Esophagus muscularis mucosa (tissue), 4 donors: ENCODE measurements at places on chromosomes 3 and 15. TPM values are rescaled to one million over a fixed set of nuclear protein-coding genes. Genes with fewer than 3 reads are reported as not detected.

GRCh38 chr3:195403244-195403643, 39.6 kb downstream of the ACAP2 start:
- DNase-seq = no peak

GRCh38 chr3:89613241-89613640, 505.8 kb downstream of the EPHA3 start:
- no peak for DNase-seq

DNA sequence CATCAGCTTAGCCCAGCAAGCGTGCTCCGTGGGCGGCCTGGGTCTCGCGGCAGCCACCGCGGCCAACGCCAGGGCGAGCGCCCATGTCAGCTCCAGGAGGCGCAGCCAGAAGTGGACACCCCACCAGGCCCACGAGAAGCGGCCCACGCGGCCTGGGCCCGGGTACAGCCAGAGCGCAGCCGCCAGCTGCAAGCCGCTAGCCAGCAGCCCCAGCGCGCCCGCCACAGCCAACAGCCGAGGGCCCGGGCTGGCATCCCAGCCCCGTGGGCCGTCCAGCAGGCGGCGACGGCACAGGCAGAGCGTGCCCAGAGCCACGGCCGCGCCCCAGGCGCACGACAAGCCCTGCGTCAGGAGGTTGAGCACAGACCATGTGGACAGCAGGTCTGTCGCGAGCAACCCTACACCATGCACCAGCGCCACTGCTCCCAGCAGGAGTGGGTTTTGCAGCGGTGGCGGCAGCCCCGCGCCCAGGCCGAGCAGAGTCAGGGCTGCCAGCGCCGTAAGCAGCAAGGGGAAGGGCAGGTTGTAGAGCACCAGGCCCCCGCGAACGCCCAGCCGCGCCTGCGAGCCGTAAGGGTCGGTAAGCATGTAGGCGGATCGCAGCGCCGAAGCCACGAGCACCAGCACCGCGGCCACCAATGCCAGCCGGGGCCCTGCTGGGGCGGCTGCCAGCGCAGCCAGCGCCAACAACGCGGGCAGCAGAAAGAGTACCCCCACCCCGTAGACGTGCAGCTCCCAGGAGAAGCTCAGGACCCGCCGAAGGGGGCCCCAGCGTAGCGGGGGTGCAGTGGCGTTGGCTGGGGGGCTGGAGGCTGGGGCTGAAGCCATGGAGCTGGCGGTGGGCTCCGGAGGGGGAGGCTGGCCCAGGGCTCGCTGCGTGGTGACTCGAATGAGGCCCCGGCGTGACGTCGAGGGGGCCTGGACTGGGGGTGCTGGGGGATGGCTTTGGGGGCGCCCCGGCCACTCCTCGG, 4.9 kb downstream of the PRRT3 start:
- DNase-seq = no peak

GRCh38 chr15:69451951-69452691, 497 bp upstream of the RPLP1 start:
- no peak for DNase-seq

DNA sequence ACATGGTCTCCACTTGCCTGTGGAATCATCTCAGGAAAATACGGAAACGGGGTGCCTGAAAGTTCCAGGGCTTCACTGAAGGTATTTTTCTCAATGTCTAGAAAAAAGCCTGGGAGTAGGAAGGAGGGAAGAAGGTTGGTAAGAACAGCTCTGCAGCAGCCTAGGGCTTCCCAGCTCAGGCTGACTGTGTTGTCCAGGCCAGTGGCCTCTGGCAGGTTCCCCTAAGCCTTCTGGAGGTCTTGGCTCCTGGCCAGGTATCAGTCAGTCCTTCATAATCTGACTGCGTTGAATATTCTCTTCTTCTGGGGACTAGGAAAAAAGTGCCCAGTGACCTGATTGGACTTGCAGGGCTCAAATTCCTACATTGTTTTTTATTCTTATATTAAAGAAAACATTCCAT, 38.6 kb downstream of the SSR3 start:
- DNase-seq = no peak

DNA sequence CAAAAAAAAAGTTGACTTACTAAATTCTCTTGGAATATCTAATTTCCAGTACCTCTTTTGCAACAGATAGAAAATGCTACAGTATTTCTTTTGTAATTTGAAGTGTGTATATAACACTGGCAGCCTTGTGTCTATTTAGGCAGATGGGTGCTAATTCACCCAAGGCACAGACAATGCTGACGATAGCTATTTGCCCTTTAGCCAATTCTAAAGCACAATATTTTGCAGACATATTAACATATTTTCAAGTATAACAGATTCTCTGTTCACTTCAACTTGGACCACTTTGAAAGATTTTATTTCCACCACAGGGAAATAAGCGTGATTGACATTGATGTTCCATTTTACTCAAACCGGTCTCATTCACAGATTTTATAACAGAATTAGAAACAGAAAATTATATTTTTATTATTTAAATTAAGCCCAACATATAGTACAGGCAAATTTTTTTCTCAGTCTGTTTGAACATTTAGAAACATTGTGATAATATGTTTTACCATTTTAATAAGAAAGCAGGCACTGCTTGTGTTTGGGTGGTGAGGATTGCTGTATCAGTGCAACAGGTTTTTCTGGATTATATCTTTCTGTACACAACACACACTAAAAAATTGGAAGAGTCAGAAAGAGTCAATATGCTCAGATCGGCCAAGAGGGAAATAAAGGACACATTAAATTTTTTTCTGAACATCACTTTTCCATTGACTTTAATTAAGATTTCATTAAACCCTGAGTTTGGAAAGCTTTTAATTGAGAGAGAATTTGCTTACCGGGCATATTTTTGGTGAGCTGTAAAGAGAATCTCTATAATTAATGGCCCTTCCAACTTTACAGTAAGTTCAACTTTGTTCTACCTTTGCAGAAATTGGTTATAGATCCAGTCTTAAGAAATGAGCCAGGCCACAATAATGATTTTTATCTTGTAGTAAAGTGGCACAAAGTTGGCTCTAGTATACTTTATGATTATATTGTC, 327.3 kb upstream of the NR2F2 start:
- no peak for DNase-seq

DNA sequence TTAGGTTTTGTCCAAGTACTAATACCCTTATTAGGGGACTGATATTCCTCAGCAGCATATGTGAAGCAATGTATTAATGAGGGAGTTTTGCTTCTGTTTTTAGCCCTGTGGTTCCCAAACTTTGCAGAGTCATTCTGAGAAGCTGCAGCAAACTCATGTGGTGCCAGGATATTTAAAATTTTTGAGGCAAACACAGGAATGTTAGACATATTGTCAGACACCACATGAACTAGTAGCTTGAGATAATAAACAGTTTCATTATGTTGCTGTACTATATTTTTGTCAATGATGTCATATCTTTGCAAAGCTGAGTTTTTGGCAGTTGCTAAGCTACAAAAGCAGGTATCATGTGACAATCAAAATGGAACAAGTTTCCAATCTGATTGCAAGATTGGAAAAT, 36.6 kb downstream of the ATP6V1A start:
- no peak for DNase-seq

DNA sequence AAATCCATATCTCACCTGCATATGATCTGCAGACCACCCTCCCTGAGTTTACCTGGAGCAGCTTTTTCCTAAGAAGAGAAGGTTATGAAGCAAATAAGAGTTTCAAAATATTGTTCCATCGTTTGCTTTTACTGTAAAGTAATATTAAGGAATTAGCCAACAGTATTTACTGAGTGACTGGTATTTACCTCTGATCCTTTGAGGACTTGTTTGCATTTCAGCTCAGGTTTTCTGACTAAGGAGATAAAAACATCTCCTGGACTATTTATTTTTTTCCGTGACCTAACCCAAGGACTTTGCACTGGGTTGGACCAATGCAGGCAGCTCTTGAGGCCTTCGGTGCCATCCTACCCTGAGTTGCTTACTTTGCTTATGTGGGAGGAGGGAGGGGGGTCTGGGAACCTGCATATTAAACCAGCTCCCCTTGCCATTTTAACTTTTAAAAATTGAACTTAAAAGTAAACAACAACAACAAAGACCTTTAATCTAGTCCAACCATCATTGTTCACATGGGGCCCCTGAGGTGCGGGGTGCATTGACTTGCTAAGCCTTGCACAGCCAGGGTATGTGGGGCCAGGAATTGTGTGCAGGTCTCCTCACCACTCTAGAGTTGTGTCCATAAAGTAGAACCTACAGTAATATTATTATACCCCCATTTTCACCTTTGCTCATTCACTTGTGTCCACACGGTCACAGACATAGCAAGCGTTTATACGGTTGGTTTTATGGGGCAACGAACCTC, 39.3 kb downstream of the TRAK1 start:
- DNase-seq = no peak

DNA sequence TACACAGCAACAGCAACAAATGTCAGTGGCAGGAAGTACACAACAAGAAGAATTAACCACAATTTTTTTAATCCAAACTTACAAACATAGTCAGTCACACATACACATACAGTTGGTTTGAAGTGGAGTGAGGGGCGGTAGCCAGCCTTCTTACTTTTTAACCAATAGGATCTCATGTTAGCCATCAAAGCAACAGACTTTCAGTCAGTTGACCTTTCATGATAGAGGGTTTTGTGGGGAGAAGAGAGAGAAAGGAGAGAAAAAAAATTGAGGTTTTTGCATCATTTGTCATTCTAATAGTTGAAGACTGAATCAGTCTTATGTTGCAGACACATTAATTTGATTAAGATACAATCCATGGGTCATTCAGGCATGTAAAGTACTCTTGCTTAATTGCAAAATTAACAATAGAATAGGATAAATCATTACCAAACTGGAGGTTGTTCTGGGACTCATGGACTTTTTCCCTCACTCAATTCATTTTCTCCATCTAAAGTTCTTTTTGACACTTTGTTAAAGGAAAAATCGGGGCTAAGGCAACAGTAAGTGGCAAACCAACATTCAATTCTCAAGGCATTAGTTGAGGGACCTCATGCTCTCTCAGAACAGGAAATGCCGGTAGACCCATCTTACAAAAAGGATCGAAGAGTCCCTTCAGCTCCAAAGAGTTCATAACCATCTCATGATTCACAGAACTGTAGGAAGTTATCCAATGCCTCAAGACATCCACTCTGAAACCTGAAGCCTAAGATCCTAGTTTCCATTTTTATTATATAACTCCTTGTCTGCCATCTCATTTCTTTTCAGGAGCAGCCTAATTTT, 159.5 kb upstream of the LPP start:
- DNase-seq = no peak

CDCP1 gene
- total RNA-seq = 1.2 TPM

ATP2B2 gene
- total RNA-seq = 0.33 TPM

TIMP4 gene
- total RNA-seq = 48.0 TPM

ROPN1 gene
- total RNA-seq = not detected

DLL4 gene
- 1.7 TPM for total RNA-seq
